ENCODE measurements at places on chromosomes 12 and 14.

GRCh38 chr12:104549815-104550480 is 93.2 kb downstream of the CHST11 start:
- no peak for DNase-seq

DNA sequence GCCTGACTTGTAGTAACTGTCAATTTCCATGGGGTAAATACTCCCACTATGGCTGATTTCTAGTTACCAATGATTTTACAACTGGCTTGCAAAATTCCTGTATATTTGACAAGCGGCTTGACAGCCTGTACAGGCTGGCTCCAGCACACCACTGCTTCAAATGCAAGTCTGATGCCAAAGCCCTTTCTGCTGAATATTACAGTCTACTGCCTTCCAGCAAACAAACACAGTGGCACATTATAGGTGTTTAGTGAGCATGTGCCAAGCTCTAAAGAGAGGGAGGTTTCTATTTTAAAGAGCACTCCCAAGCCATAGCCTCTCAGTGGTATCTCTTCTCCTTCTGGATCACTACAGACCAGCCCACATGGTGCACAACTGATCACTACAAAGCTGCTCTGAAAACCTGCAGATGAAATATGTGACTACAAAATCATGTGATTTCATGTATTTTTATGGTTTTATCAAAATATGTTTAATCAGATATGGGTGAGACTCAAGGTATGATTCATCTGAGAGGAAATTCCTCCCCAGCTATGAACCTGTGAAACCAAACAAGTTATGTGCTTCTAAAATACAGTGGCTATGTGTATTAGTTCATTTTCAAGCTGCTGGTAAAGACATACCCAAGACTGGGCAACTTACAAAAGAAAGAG is 101.5 kb downstream of the RPAP3 start:
- DNase-seq, result no peak

- no peak for DNase-seq
Measured at GRCh38 chr12:42085594-42085993, 59.1 kb downstream of the GXYLT1 start.

- DNase-seq, result no peak
Measured at GRCh38 chr12:4700621-4701026, 19.6 kb upstream of the GALNT8 start.

DNA sequence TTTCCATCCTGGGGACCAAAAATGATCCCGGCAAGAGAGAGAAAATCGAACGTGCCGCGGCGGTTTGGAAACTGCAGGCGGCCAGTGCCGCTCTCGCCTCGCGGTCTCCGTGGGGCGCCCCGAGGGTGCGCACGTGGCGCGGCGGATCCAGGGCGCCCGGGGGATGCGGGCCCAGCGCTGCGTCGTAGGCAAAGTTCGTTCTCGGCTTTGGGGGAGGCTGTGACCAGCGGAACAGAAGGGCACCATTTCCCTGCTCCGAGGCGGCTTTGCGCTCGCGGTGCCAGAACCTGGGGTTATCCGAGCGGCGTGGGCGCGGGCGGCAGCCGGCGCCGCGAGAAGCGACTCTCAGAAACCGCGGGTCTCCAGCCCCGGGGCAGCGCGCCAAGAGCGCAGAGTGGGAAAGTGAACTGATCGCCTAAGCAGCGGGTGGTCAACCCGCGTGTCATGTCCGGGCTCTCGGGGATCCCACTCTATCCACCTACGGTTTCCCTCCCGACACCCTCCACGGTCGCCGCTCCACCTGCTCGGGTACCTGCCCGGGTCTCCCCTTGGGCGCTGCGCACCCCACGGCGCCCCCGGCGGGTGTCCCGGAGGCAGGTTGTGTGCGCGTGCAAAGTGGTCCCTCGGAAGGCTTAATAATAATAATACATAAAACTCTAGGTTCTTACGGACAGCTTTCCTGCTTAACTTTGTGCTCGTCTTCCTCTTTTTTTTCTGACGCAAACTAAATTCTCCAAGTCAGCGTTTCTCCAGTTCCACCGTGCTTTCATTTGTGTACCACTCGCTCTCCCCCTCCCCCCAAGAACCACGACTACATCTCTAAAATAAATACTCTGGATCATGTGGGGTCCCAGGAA is 1.2 kb downstream of the ESRRB start:
- no peak for DNase-seq

- no peak for DNase-seq
Measured at GRCh38 chr12:32843528-32844095, 53.0 kb downstream of the PKP2 start.

- no peak for DNase-seq
Measured at GRCh38 chr12:66779466-66779865, 100.6 kb upstream of the GRIP1 start.

- DNase-seq, result no peak
Measured at GRCh38 chr12:113240395-113240794, 19.1 kb downstream of the TPCN1 start.

- no peak for DNase-seq
Measured at GRCh38 chr12:118503476-118503875, 127.1 kb downstream of the SUDS3 start.

DNA sequence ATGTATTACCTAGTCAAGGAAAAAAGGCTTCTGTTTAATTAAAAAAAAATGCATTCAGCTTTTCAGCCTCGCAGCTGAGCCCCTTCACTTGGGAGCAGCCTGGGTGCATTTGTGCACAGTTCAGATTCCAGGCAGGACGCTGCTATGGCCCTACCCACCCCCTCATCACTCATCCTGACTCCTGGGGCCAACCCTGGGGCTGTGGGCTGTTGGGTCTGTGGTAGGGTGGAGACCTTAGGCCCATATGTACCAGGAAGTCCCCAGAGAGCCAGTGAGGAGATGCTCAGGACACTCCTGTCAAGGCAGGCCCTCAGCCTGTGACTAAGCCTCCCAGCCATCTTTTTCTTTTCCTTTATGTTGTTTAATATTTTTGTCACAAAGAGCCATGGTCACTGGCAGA is 9.3 kb upstream of the CDCA4 start:
- no peak for DNase-seq

DNA sequence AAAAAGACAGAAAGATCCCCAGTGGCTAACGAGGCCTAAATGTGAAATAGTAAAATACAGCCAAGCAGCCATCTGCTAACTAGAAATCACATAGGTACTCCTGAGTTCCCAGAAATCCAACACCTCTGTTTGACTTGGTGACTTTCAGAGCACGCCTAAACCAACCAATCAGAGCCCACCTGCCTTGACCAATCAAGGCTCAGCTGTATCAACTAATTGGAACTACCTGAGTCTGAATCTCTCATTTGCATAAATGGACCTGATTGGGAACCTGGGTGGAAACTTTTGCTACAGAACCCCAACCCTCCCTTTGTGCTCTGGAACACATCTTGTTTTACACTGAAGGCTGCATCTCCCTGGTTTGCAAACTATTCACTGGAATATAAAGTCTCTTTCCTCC is 5.1 kb upstream of the TCL1B start:
- DNase-seq, result no peak

DNA sequence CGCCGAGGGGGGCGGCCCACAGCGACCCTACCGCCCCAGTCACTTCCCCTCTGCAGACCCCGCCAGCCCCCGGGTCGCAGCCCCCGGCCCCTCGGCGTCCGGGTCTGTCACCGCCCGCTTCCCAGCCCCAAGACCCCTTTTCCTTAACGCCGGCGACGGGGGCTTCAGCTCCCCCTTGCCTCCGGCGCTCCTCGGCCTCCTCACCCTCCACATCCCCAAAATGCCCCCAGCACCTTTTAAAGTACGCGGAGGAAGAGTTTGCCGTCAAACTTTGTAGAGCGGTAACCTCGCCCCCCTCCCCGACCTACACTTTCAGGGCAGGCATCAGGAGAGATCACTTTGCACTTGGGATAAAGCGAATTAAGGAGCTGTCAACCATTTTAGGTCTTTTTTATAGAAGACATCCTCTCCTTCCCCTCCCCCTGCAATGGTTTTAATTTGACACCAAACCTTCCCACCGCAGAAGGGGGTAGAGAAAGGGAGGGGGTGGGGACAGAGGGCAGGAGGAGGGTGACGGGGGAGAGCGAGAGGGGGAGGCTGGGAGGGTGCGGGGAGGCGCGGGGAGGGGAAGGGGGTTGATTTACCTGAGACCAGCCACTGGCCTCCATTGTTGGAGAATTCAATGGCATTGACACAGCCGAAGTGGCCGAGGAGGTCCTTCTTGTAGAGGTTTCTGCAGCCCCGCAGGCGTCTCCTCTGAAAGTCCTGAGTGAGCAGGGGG is 578 bp downstream of the DCAF5 start:
- DNase-seq, result no peak

DNA sequence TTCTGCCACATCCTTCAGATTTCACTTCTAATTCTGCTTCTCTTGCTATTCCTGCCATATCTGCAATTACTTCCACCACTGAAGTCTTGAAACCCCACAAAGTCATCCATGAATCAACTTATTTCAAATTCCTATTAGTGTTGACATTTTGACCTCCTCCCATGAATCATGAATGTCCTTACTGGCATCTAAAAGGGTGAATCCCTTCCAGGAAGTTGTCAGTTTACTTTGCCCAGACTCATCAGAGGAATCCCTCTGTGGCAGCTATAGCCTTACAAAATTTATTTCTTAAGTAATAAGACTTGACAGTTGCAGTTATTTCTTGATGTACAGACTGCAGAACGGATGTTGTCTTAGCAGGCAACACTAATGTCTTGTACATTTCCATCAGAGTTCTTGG is 162.9 kb downstream of the PCNX1 start:
- DNase-seq, result no peak

DNA sequence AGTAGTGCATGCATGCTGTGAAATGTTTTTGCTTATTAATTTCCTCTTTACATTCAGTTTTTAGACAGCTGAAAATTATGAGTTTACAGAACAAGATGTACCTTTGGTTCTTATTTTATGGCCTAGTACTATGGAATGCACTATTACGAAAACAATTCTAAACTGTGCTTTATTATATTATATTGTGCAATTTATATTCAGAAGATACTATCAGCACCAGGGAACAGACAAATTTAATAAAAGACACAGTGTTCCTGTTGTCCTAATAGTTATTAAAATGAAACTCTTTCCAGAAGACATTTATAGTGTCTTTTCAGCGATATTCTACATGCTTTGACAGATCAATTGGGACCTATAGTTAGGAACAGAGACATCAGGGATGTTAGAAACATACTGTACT is 427.3 kb downstream of the BTG1 start:
- no peak for DNase-seq

GRCh38 chr12:8780389-8780788 is 42.0 kb upstream of the A2ML1 start:
- peak; percentile 53 for DNase-seq

DNA sequence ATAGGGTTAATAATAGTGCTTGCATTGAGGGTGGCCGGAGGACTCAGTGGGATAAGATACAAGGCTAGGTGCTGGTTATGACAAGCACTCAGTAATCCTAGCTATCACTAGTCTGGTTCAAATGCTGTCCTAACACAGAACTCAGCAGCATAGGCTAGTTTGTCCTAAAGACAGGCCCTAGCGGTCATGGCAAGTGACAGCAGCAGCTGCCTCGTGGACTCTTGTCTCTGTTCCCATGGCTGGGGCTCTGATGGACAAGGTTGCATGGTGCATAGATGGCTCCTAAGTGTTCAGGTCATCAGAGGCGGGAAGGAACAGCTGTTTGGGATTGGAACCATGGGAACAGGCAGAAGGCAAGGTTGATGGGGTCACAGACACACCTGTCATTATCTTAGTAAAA is 42.4 kb upstream of the IGF1 start:
- DNase-seq, result no peak

- DNase-seq, result no peak
Measured at GRCh38 chr14:61003571-61003970, 22.5 kb downstream of the SLC38A6 start.

GRCh38 chr14:92984082-92984788 is 61.3 kb downstream of the CHGA start:
- DNase-seq, result no peak

DNA sequence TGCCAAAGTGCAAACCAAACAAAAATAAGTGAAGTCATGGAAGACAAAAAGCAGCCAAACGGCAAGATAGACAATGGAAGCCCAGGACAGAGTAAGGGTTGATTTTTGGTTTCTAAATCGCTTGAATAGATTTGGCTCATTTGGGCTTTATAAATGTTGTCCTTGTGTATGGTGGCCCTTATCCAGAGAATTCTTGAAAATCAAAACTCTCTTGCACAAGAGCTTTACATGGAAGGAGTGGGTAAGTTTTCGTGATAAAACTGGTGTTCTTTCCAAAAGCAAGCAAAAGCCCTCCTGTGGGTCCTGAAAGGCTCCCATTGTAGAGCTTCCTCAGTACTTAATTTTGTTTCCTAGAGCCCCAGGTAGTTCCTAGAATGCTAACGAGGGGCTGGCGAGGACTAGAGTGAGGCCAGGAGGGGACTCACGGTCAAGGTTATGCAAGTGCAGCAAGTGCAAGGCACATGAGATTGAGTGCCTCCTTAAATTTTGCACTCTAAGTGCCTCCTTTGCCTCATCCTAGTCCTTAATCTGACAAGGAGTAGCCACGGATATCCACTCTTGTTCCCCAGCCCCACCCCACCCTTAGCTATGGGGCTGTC is 4.1 kb downstream of the SIX6 start:
- no peak for DNase-seq

- no peak for DNase-seq
Measured at GRCh38 chr12:32047357-32048212, 59.1 kb upstream of the BICD1 start.

Measured in AML-193 (cell line).